Activated T-helper 17 cell treated with anti-CD3 and anti-CD28 coated beads, Interleukin-2, amount 50 U/mL, for 72 hours (primary cell): ENCODE measurements at places on chromosomes 1 and 21. TPM values are rescaled to one million over a fixed set of nuclear protein-coding genes. Genes with fewer than 3 reads are reported as not detected.

Gene SLC30A10
- total RNA-seq: not detected

Gene FAM177B
- total RNA-seq: not detected

Gene RGS13
- not detected for total RNA-seq

Gene RHOU
- total RNA-seq: 1.4 TPM

Gene SPATA45
- total RNA-seq: not detected

Gene CHRM3
- total RNA-seq: 0.13 TPM

Gene S100A7
- total RNA-seq: not detected

DNA sequence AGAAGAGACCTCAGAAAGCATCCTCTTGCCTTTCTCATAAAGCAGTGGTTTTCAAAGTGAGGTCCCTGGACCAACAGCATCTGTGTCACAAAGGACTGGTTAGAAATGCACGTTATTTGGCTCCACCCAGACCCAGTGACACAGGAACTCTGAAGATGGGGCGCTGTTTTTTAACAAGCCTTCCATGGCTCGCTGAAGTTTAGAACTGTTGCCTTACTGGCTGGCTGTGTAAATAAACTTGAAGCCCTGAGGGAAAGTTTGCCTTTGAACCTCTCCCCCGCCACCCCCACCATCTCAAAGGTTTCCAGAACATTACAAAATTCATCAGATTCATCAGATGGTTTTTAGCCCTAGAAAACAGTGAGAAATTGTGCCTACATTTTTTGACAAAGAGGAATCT is 21.8 kb upstream of the IKBKE start:
- H3K4me1 ChIP-seq: no peaks in the 10 kb centered on the region
- peaks cover 58% of the 10 kb centered on the region for H3K36me3 ChIP-seq
- no peak for ATAC-seq
- no peaks in the 10 kb centered on the region for H3K27me3 ChIP-seq

DNA sequence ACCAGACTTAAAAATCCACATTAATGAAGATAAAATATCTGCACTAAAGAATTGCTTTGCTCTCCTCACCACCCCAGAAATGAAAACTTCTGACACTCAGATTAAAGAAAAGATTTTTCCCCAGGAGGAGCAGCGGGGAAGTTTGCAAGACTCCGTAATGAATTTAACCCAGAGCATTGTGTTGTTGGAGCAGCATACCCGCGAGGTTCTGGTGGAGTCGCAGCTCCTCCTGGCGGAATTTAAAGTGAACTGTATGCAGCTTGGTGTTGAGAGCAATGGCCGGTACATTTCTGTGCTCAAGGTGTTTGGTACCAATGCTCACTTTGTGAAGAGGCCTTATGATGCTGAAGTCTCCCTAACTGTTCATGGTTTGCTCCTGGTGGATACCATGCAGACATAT is 46.4 kb downstream of the VPS13D start:
- H3K27ac ChIP-seq: no peak overlapping the region
- H3K36me3 ChIP-seq: peaks cover 90% of the 10 kb centered on the region
- no peaks in the 10 kb centered on the region for H3K27me3 ChIP-seq
- no peaks in the 10 kb centered on the region for H3K4me1 ChIP-seq
- H3K4me3 ChIP-seq: no peak overlapping the region

GRCh38 chr1:81374481-81374880 is 426.3 kb upstream of the ADGRL2 start:
- no peaks in the 10 kb centered on the region for H3K27me3 ChIP-seq
- H3K4me3 ChIP-seq: no peak overlapping the region
- ATAC-seq: no peak
- H3K36me3 ChIP-seq: no peaks in the 10 kb centered on the region
- H3K4me1 ChIP-seq: no peaks in the 10 kb centered on the region

GRCh38 chr1:76949503-76949902 is 82.2 kb downstream of the ST6GALNAC5 start:
- H3K27ac ChIP-seq: no peak overlapping the region
- H3K4me3 ChIP-seq: no peak overlapping the region
- no peaks in the 10 kb centered on the region for H3K4me1 ChIP-seq
- no peaks in the 10 kb centered on the region for H3K27me3 ChIP-seq

GRCh38 chr1:2276803-2277580 is 48.9 kb downstream of the SKI start:
- H3K27me3 ChIP-seq: no peaks in the 10 kb centered on the region
- ATAC-seq: no peak
- H3K27ac ChIP-seq: peak overlapping the region; percentile 61
- peaks cover 20% of the 10 kb centered on the region for H3K4me1 ChIP-seq
- no peak overlapping the region for H3K4me3 ChIP-seq
